Hematopoietic multipotent progenitor cell treated with erythropoietin and hydrocortisone succinate and interleukin-3 and kit ligand, for 8 days (in vitro differentiated cells): ENCODE measurements at places on chromosomes 4 and X.

DNA sequence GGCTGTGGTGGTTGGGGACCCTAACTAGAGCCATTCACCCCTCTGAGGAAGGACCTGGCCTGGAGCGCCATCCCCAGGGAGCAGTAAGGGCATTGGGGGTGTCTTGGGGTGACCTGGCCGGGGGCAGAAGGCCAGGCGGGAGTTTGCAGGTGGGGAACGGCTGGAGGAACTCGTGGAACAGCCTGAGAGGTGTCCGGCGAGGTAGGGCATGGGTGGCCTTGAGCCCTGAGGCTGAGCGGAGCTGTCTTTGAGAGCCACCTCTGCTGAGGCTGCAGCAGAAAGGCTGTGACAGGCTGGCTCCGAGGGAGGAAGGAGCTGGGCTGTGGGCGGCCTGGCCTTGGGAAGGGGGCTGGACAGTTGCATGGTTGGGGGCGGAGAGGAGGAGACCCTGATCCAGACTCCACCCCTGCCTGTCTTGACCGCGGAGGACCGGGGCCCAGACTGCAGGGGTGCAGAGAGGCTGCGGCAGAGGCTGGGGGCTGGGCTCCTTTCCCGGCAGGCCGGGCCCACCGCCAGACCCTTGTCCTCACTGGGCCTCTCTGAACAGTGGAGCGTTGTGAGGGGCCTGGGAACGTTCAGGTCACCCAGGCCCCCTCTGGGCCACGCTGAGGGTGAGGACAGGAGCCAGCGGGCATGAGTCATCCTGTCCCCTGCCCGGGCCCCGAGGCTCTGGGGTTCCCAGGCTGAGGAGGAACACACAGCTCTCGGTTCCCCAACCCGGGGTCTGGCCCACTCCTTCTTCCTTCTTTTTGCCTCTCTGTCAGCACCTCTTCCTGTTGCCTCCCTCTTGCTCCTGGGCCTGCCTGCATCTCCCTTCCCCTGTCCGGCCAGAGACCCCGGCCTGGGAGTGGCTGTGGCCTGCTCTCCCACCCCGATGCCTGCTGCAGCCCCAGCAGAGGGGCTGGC, 8.1 kb downstream of the SH3BP2 start:
- peak; percentile 26 for DNase-seq

- DNase-seq, result peak; percentile 4
These were observed 146.8 kb downstream of the KLHL4 start for GRCh38 chrX:87664381-87664780.

DNA sequence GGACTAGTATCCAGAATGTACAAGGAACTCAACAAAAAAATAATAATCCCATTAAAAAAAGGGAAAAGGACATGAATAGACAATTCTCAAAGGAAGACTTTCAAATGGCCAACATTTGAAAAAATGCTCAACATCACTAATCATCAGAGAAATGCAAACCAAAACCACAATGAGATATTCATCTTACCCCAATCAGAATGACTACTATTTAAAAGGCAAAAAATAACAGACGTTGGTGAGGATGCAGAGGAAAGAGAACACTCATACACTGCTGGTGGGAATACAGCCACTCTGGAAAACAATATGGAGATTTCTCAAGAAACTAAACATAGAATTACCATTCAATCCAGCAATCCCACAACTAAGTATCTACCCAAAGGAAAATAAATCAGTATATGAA, 133.1 kb downstream of the KDR start:
- no peak for DNase-seq

DNA sequence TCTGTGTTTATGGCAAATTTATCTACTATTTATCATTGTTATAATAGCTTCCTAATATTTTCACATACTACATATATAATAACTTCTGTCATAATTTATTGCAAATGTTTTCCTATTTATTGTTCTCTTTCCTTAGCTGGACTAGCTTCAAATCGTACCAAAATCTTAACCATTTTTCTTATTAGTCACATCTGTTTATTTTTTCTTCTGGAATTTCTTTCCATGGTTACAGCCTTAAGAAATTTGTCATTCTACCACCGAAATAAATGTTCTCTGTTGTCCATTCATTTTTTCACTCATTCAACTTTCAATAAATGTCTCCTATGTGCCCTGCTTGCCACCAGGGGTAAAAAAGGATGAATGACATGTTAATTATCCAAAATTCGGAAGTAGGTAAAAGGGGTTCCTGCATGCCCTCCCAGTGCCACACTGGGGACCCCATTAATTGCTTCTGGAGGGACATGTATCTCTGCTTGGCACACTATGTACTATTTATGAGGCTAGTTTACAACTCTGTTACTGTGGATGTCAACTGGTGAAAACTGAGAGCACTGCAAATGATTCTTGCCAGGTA, 182.1 kb downstream of the SH3KBP1 start:
- DNase-seq, result no peak

GRCh38 chr4:601612-602558, 23.5 kb upstream of the PDE6B start:
- no peak for DNase-seq

DNA sequence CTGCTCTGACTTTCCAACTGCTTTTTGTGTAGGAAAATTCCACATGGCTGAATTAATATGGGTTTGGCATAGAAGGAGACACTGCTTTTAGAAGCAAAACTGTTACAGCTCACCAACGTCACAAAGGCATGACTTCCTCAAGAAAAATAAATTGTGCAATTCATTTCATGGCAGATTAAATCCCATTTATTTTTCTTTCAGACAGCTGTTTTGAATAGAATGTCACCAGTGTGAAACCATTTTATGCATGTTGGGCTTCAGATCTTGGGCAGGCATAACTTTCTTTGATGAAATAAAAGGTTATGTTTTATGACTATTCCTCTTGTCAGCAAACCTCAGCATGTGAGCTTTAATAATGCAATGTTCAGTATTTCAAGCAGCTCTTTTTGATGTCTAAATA, 542.8 kb downstream of the GALNTL6 start:
- no peak for DNase-seq

DNA sequence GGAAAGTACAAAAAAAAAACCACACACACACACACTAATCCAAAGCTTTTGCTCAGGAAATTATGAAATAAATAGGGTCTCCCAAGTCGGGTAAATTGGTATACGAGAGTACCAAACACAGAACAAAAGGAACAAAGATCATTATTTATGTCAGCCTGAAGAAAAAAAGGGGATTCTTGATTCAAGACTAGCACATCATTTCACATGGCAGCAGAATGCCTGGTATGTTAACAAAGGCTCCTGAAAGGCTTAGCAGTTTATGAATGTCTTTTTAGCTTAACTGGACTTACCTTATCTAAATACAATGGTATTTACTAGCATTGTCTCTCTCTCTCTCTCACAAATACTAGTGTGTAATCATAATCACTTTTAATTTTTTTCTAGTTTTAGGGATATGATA, 11.3 kb downstream of the RAP2C start:
- DNase-seq, result no peak

GRCh38 chr4:81965454-81965853, 408.3 kb downstream of the HNRNPD start:
- DNase-seq, result no peak

DNA sequence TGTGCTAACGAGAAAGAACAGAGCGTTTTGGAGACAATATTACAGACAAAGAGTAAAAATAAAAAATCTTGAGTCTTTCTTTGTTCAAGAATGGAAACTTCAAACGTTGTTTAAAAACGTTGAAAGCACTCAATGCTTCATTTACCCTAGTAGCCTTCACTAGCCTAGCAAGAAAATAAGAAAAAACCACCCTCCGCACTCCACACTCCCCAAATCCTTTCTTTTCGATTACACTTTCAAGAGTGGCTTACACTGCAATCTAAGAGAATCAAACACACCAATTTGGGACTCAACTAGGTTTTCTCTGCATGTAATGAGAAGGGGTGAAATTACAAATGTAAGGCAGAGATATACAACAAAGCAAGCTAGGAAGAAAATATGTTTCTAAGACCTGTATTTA, 4.7 kb downstream of the TMSB4X start:
- no peak for DNase-seq

GRCh38 chr4:8560265-8561047, 19.7 kb upstream of the GPR78 start:
- DNase-seq, result no peak
